Stimulated activated CD4-positive, alpha-beta T cell treated with anti-CD3 and anti-CD28 coated beads, Interleukin-2, amount 100 ng/mL, for 4 hours (primary cell): ENCODE measurements at places on chromosomes 1 and 21.

- DNase-seq = no peak
Observed at GRCh38 chr1:200231787-200232231, 178.0 kb downstream of the ZNF281 start.

DNA sequence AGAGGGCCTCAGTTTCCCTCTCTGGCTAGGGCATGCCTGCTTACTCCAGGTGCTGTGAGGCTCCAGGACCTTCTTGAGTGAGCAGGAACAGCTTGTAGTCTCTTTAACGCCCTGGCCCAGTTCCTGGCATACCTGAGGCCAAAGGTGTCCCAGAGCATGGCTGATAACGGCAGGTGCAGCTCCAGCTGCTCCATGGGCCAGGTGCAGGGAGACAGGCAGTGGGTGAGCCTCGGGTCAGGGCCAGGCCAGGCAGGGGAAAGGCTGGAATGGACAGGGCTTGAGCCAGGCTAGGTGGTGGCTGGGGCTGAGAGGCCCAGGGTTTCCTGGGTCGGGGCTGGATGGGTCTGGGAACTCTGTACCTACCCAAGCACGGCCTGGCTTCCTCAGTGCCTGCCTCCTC, 18.3 kb downstream of the EDN2 start:
- DNase-seq = no peak

DNA sequence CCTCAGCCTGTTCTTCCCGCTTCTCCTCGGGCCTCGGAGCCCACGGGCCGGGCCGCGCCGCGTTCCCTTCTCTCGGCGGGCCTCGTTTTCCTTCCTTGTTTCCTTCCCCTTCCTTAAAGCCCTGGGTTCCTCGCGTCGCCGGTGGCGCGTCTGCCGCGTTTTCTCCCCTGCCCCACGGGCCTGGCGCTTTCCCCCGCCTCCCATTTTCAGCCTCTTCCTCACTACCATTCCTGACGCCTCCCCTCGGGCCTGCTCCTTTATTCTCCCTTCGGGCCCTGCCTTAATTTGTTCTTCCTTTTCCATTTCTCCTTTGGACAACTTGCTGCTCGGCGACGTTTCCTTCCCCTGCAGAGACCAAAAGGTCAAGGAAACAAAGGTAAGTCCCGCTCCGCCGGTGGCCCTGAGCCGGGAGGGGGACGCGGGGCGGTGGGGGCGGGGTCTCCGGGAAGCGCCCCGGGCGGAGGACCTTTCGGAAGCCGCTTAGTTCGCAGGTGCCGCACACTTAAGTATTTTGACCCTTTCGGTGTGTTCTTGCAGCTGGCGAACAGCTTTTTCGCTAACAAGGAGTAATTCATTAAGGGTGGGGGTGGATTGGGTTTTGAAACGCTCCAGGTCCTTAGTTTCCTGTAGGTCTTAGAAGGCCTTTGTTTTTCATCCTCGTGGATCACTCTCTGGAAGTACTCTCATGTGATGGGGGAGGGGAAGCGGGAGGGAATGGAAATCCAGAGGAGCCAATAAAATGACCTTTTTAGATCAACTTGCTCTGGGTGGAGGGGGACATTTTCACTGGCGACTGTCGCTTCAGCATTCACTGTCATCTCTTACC, 780 bp downstream of the YTHDF2 start:
- peak; percentile 35 for DNase-seq

- no peak for DNase-seq
Observed at GRCh38 chr1:8047686-8048445, 21.8 kb upstream of the ERRFI1 start.

DNA sequence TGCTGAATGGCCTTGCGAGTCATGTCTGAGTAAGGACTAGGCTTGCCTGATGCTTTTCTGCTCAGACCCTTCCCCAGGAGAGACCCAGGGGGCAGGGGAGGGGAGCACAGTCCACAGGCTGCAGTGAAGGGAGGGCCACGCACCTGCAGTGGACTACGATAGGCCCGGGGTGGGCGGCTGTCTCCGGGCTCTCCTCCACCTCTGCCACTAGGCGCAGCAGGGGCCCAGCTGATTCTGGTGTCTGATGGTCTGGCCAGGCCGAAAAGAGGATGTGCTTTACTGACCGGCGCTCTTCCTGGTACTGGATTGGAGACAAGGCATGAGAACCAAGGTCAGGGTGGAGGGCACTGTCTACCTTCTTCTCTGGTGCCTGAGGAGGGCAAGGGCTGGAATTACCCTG, 7.9 kb upstream of the ARL8A start:
- no peak for DNase-seq

DNA sequence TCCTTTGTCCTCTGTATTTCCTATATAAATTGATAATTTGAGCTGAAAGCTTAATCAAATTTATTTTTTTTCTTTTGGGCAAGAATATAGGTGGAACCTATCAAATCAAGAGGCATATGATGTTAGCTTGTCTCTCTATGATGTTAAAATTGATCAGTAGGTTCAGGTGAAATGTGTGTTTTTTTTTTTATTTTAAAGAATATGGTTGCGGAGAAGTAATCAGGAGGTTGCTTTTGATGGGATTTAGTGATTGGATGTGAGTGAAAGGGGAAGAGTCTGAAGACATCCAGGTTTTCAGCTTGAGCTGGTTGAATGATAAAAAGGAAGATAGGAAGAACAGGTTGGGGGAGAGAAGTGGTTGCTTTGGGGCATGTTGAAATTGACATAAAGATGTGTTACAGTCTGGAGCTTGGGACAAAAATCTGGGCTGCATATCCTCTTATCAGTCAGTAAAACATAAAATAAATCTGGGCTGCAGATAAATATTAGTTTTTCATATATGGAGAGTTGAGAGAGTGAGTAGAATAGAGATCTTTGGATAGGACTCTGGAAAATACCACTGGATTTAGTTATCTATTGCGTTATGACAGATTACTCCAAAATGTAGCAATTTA, 5.1 kb downstream of the OSBPL9 start:
- DNase-seq = no peak

- no peak for DNase-seq
Observed at GRCh38 chr1:150180474-150180873, 30.8 kb downstream of the PLEKHO1 start.

GRCh38 chr1:10064416-10065343, 31.9 kb downstream of the UBE4B start:
- no peak for DNase-seq

DNA sequence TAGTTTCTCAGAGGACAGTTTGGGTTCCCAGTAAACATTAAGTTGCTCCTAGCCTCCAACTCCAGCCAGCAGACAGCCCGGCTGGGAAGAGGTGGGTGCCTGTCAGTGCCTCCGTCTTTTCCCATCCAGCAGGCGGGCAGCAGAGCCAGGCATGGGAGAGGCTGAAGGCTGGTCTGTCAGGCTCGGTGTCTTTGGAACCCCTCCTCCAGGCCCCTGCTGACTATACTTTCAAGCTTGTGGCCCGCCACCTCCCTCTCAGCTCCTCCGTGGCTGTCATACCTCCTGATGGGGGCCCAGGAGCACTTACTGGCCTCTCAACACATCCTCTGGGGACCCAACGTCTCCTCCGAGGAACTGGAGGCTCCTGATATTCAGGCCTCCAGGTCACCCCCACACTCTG, 140.9 kb downstream of the ACTL8 start:
- DNase-seq = no peak

GRCh38 chr1:246860401-246860800, 71.3 kb downstream of the AHCTF1 start:
- no peak for DNase-seq

DNA sequence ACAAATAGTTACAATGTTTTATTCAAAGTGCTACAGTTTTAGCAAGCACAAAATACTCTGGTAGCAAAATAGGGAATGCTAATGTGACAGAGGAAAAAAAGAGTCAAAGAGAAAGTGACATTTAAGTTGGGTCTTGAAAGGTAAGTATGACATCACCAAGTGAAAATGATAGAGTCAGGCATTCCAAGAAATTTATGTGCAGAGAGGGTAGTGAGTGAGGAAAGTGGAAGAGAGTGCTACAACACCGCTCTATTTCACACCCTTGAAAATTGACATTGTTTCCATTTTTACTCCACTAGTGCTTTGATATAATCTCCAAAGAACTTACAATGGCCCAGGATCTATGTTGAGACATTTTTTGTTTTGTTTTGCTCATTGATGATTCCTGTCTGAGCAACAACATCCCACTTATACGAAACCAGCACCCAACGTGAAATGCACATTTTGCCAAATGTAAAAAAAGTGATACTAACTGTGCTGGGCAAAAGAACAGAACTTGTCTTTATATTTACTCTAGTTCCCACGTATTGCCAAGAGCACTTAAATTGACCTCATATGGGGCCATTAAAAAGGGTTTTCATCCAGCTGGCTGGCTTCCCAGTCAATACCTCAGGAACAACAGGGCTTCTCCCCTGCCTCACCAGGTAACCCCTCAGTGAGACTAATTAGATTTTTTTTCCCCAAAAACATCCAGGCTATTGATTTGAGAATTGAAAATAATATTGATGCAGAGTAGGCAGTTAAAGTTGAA, 206.3 kb upstream of the NR5A2 start:
- no peak for DNase-seq

DNA sequence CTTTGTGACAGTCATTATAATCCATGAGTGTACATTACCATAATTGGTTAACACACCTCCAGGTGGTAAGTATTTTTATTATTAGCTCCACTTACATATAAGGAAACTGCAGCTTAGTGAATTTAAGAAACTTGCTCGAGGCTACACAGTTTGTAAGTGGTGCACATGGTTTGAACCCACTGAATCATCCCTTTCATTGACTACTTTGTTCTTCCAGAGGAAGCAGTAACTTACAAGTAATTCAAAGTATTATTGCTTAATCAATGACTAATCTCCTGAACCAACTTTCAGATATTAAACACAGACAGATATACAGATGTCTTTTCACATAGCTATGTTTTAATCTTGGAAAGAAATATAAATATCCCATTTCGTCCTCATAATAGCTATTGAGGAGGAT, 18.7 kb upstream of the CLDN8 start:
- DNase-seq = no peak

DNA sequence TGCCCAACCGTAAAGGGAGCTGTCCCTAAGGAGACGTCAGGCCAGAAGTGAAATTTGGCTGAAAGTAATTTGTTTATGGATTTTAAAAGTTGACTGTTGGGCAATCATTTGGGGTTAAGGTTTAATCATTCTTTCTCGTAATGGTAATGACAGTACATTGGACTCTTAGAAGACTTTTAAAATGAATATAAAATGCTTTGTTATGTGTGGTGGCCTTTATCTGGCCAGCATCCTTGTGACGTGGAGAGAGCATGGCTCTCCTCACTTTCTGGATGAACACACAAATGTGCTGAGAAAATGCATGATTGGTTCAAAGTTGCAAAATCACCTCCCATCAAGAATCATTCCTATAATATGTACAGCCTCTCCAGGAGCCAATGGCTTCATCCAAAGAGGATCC, 160.2 kb downstream of the DHRS3 start:
- no peak for DNase-seq

GRCh38 chr1:22331618-22332423, 119.8 kb upstream of the ZBTB40 start:
- DNase-seq = no peak
